ENCODE measurements at places on chromosomes 7 and 10. TPM values are rescaled to one million over a fixed set of nuclear protein-coding genes. Genes with fewer than 3 reads are reported as not detected.
A peak's percentile ranks its signal among the peaks of the same experiment; 100 is the strongest.

GRCh38 chr10:34959321-34959720 lies 130.8 kb downstream of the CUL2 start:
- no peak for DNase-seq

DNA sequence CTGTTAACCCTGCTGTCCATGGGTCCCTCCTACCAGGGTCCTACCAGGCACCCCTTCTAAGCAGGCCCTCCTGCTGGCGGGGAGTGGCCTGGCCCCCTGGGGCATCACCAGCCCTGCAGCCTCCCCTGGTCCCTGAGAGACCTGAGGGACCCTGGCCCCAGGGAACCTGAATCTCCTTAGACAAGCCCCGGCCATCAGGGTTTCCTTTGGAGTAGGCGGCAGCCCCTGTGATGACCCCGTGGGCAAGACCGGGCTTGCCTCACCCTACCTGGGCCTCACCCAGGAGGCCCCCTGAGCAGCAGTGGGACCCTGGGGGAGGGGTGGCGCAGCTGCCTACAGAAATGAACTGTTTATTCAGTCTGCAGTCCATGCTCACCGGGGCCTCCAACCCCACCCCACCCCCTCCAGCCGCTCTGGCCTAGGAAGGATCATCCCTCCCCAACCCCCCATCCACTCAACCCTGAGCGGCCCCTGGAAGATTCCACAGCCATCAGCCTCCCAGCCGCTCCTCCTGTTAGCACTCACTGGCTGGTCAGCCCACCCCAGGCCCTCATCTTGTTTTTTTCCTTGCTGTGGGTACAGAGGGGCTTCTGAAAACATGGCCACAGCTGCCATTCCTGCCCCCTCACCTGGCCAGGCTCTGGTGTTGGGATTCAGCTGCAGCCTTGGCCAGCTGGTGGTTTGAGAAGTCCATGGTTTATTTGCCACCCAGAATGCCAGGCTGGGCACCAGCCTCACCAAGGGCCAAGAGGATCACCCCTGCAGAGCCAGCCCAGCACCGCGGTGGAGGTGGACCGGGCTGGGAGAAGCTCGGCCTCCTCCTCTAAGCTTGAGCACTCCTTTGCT lies 34.8 kb upstream of the CHST15 start:
- DNase-seq = no peak

- no peak for DNase-seq
Observed at GRCh38 chr10:67837541-67838314, at the start of gene DNAJC12. TSS of gene DNAJC12 (minus strand) at chr10:67838188. CDS start at chr10:67838011, 177 bp downstream.

Gene PHKG1
- 3.8 TPM for polyA plus RNA-seq

- no peak for DNase-seq
Observed at GRCh38 chr7:130397758-130398073, 17.4 kb downstream of the CPA1 start.

Gene MMP21
- not detected for polyA plus RNA-seq

Gene SUN3
- polyA plus RNA-seq = not detected

- DNase-seq = peak; percentile 40
Observed at GRCh38 chr10:131201741-131202515, 109.6 kb downstream of the TCERG1L start.

DNA sequence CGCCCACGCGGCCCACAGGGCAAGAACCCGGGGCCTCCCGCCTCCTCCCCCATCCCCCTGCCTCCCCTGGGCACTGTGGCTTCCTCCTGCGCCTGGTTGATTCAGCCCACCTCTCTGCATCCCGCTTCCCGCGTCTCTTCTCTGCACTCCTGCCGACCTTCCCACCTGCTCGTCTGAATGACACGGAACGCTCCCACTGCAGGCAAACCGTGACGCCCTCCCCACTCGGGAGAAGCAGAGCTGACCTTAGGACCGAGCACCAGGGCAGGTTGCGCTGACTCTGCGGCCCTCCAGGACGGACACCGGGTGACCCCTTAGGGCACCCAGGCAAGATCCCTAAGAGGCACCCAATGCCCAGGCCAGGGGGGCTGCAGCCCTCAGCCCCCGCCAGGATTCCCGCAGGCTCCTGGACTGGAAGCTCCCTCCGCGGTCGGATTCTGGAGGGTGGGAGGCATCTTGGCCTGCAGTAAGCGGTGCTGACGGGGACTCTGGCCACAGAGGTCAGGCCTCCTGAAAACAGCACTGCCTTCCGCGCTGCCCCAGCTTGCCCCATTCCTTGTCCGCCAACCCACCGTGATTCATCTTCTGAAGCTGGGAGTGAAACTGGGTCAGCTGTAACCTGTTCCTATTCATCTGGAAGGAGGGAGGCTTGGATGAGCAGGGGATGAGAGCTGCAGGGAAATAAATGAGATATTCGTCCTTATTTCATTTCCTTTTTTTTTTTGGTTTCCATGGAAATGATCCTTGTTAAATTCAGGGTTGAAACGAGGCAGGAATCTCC lies 990 bp downstream of the CALML3 start:
- peak; percentile 55 for DNase-seq

Data from sigmoid colon (tissue), 7 donors.